Islet precursor cell (in vitro differentiated cells): ENCODE measurements at places on chromosomes 7 and 10.

GRCh38 chr7:82397879-82398524, 45.6 kb downstream of the CACNA2D1 start:
- no peak for DNase-seq

DNA sequence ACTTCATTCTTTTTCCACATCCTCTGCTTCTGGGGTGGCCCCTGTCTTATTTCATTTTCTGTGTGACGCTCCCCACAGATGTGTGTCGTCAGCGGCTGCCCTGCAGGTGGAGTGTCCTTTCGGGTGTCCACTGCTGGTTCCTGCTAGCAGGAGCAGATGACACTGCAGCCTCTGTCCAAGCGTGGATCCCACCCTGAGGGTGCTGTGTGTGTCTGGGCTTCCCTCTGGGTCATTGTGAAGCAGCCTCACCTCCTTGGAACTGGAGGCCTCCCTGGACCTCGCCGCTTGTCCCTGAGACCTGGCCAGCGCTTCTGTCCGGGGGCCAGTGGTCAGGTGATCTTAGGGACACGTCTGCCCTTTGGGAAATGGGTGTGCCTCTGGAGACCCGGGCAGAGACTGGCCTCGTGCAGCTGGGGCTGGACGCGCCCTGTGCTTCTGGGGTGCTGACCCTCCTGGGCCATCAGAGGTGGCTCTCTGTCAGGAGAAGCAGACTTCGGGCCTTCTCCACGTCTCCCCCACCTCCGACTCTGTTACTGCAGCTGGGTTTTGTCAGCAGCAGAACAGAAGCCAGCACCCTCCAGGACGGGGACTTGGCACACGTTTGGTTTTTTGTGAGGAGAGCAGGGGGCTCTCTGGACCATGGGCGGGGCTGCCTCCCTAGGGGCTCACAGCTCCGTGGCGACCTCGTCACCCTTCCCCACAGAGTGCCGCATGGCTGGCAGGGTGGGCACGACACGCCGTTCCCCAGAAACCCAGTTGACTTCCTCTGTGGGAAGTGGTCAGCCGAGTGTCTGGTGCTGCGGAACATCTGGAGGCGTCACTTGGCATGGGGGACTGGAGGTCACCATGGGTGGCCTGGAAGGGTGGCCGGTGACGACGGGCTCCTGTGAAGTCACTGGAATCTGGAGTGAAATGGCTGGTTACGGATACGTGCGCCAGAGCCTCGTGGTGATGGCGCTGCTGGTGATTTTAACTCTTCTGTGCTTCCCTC, 48.4 kb downstream of the INPP5A start:
- DNase-seq, result peak; percentile 45

DNA sequence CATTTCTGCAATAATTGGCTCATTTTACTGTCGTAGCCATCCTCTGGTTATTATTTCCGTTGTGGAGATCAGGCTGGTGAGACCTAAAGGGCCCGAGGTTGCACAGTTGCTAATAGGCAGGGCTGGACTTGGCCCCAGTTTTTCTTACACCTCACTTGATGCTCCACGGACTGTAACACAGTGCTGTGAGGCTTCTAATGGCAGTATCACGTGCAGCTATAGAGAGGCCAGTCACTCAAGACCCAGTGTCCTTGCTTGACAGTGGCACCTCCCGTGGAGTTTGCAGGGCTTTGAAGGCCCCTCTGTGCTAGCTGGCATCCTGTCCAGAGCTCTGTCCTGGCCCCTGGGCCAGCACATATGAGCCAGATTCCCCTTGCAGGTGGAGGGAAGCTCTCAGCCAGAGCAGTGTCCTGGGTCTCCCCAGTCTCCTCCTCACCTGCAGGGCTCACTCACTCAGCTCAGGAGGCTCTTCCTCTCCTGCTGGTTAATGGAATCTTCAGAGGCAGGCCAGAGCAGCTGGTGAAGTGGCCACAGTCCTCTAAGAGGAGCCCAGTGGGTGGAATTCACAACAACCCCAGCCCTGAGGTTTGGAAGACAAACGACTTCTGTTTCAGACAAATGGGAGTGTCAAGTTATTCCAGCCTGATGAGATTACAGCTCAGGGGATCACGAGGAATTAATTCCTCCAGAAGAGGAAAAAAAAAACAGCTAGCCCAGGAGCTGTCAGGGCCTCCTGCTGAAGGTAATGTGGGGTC, 114.2 kb upstream of the FAM180A start:
- DNase-seq, result peak; percentile 61

- peak; percentile 55 for DNase-seq
These were observed 1.3 kb downstream of the COL1A2 start for GRCh38 chr7:94396037-94396431.

DNA sequence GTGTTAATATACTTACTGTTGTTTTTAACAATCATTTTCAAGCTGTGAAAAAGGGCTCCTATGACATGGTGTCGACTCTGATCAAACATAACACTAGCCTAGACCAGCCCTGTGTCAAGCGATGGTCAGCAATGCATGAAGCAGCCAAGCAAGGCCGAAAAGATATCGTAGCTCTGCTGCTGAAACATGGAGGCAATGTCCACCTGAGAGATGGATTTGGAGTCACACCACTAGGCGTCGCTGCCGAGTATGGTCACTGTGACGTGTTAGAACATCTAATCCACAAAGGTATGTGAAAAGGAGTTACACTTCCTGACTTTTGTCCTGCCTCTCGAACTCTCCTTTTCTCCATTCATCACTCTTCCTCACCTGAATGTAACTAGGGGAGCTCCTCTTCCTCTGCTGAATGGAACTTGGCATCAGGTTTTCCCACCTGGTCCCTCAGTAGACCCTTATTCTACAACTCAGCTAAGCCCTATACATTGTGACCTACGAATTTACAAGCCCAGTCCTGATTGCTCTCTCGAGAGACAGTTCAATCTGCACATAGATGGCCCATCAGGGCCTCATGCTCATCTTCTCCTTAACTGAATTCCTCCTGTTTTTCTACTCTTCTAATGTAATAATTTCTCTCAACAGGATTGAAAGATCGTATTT, 23.0 kb downstream of the ASB15 start:
- no peak for DNase-seq

- no peak for DNase-seq
These were observed 229.5 kb upstream of the RHOBTB1 start for GRCh38 chr10:61173450-61173849.

- DNase-seq, result peak; percentile 49
These were observed 19.2 kb downstream of the MMRN2 start for GRCh38 chr10:86938260-86938659.
